Lung (tissue), 17 donors: ENCODE measurements at places on chromosomes 12 and 14. TPM values are rescaled to one million over a fixed set of nuclear protein-coding genes. Genes with fewer than 3 reads are reported as not detected.

ERBB3 gene
- total RNA-seq, result 67.9 TPM

KRT4 gene
- total RNA-seq, result 3.3 TPM

DNA sequence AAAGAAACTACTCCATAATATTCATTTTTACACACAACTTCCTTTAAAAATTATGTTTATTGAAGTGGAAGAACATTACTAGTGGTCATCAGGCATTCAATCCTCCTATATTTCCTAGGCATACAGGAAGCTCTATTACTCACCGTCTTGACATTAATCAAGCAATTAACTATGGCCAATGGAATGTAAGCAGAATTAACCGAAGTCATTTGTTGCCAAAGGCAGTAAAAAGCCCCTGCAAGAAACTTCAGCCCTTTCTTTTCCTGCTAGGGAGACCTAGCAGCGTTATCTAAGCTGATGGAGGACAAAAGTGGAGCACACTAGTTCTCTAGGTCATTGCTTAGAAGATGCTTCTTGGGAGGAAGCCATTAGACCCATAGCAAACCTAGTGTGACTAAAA, 399.6 kb downstream of the KCNH5 start:
- no peak for DNase-seq

DNA sequence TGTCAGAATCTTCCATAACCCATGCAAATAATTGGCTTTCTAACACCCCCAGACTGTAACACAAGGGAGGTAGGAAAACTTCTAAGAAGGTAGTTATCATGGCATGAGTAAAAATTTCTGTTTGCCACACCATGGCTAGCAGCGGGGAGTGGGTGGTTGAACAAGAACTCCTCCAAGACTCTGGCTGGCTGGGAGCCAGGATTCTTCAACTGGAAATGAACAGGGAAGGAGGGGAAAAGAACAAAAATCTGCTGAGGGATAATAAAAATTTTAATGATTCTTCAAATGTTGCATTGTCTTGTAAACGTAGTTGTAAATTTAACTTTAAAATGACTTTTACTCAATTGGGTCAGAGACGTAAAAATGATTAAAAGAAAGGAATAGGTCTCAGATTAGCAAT, 78.9 kb downstream of the AKAP6 start:
- peak; percentile 28 for DNase-seq

- peak; percentile 93 for DNase-seq
Observed at GRCh38 chr12:80053051-80053790, 46.1 kb upstream of the OTOGL start.

GRCh38 chr14:93075891-93076290, 39.8 kb downstream of the ITPK1 start:
- DNase-seq, result no peak

DNA sequence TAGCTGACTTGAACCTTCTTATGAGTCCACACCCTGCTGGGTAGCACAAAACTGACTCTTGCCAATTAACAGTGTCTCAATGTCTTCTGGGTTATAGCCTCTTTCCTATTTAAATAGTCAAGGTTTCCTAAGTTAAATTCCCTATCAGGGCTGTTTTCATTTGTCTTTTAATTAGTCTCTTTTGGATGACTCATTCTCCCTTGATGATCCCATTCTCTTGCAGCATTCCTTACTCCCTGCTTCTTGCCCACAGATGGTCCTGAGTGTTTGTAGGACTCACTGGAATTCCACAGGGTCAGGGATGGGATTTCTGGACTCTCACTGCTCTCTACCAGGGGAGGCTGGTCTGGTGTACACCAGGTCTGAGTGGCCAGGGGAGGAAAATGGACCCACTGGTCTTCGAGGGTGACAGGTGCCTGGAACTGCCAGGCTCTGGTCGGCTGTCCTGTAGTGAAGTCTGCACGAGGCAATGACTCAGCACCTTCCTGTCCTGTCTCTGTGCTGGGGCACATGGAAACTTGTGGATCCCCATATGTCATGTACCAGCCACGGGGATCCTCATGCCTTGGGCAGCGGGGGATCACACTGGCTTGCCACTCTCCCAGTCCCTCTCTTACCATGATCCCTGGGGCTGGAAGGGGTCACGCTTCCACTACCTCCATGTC, 236.5 kb upstream of the PELI2 start:
- no peak for DNase-seq
